ENCODE measurements at places on chromosomes 3 and 15.

DNA sequence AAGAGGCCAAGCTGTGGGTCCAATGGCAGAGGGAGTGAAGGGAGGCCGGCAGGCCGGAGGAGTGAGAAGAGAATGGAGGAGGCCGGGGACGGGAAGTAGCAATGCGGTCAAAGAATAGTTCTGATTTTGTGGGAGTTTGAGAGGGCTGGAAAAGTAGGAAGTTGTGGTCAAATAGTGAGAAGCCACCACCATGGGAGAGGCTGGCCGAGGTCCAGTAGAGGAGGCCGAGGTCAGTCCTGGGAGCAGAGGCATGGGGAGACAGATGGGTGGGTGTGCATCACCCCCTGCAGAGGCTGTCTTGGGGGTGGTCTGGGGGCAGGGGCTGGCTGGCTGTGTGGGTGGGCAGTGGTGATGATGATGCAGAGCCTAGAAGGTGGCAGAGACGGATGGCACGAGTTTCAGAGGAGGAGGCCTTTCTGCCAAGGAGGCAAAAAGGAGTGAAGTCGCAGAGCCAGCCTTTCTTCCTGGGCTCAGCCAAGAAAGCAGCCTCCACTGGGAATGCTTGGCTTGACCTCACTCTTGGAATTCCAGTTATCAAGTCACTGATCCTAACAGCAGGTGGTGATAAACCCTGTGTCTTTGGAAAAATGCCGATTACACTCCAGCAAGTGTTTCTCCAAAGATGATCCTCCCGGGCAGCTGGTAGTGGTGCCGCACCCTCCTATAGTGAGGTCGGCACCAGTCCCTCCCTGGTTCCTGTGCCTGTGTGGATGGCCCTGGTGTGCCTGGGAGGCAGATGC lies 57.3 kb downstream of the ARNT2 start:
- DNase-seq = no peak

GRCh38 chr3:197958346-197958745 lies 1.7 kb upstream of the LMLN start:
- no peak for DNase-seq

- no peak for DNase-seq
Observed at GRCh38 chr15:60821462-60822061, 342.6 kb upstream of the ICE2 start.

DNA sequence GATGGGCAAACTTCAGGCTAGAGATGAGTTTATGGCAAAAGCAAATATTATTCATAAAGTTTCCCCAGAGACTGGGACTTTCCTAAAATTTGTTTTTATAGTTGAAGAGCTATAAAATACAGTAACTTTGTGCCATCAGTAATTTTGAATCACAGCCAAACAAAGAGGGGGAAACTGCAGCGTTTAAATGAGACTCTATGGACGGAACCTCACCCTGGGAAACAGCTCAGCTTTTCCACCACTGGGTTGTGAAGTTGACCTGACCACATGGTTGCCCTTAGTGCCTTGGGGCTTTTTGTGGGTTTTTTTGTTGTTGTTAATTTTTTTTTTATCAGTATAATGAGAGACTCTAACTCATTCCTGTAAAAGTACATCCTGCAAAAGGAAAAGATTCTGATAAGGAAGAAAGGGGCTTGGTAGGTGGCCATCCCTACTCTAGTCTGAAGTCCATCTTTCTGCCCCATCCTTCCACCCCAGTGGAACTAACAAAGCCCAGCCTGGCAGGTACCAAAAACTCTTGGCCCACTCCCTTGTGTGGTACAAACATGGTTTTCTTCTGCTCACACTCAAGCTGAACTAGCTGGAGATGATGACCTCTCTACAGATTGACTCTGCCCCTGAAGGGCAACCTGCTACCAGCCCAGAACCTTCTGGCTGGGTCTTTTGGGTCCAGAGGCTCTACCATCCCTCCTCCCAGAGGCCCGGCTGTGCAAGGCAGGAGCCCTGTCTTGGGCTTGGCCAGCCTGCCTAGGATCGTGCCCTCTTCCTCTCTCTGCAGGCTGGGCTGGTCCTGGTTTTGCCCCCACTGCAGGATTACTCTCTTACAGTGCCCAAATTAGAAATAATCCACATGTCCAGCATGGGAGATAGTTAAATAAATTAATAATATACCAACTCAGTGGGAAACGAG lies 41.2 kb downstream of the RLBP1 start:
- no peak for DNase-seq

- DNase-seq = no peak
Observed at GRCh38 chr3:190972840-190973270, 110.4 kb upstream of the GMNC start.

GRCh38 chr15:28086175-28086703 lies 12.9 kb downstream of the OCA2 start:
- DNase-seq = peak; percentile 32

GRCh38 chr3:83524901-83525300 lies 1433.9 kb upstream of the CADM2 start:
- DNase-seq = no peak

- no peak for DNase-seq
Observed at GRCh38 chr3:177284383-177284881, 87.2 kb upstream of the TBL1XR1 start.

DNA sequence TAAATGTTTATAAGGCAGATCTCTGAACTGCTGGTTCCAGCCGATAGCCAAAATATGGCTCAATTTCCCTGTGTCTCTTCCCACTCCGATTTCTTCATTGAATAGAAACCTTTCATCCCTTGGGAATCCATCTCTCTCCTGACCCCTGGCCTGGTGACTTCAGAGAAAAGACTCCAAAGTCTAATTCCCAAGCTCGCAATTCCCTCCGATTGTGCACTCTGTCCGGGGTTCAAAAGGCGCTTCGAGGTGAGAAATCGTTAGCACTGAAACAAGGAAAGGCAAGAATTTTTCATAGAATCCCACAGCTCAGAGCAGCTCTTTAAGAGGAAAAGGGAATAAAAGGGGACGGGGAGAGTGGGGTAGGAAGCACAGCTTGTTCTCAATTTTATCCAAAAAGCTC lies 18.4 kb upstream of the RAD18 start:
- no peak for DNase-seq

GRCh38 chr3:185857208-185857607 lies 32.4 kb upstream of the IGF2BP2 start:
- DNase-seq = no peak

GRCh38 chr15:73282567-73283365 lies 86.0 kb downstream of the HCN4 start:
- DNase-seq = no peak

GRCh38 chr3:135917927-135918597 lies 47.5 kb upstream of the PPP2R3A start:
- DNase-seq = no peak

- DNase-seq = no peak
Observed at GRCh38 chr3:47298439-47298838, 15.7 kb downstream of the KLHL18 start.
